ENCODE measurements at places on chromosomes 11 and 22. TPM values are rescaled to one million over a fixed set of nuclear protein-coding genes. Genes with fewer than 3 reads are reported as not detected.

MPEG1 gene
- total RNA-seq: not detected

TIMM10 gene
- 93.9 TPM for total RNA-seq

PIWIL4 gene
- 0.20 TPM for total RNA-seq

SLC22A6 gene
- total RNA-seq: not detected

SLC17A6 gene
- not detected for total RNA-seq

OR6T1 gene
- total RNA-seq: not detected

TUBA8 gene
- total RNA-seq: 11.5 TPM

OR10G4 gene
- total RNA-seq: not detected

CDCA5 gene
- 20.7 TPM for total RNA-seq

TXN2 gene
- 97.7 TPM for total RNA-seq
